Osteoblast (primary cell): ENCODE measurements at places on chromosomes 3 and 15. TPM values are rescaled to one million over a fixed set of nuclear protein-coding genes. Genes with fewer than 3 reads are reported as not detected.

DNA sequence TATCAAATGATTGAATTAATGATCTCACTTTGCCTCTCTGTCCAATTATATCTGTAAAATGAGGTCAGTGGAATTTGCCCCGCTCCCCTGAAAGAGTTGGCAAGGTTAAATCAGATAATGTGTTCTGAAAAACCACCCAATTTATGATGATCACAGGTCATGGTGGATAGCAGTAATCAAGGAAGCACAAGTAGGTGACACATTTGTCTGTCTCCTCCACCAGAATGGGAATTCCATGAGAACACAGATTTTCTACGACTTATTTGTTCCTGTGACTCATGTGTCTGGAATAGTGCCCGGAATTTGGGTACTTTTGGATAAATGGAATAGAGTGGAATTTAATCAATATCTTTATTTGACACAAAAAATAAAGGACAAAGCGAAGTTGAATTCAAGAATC is 220.9 kb upstream of the SUCLG2 start:
- no peak for DNase-seq

DNA sequence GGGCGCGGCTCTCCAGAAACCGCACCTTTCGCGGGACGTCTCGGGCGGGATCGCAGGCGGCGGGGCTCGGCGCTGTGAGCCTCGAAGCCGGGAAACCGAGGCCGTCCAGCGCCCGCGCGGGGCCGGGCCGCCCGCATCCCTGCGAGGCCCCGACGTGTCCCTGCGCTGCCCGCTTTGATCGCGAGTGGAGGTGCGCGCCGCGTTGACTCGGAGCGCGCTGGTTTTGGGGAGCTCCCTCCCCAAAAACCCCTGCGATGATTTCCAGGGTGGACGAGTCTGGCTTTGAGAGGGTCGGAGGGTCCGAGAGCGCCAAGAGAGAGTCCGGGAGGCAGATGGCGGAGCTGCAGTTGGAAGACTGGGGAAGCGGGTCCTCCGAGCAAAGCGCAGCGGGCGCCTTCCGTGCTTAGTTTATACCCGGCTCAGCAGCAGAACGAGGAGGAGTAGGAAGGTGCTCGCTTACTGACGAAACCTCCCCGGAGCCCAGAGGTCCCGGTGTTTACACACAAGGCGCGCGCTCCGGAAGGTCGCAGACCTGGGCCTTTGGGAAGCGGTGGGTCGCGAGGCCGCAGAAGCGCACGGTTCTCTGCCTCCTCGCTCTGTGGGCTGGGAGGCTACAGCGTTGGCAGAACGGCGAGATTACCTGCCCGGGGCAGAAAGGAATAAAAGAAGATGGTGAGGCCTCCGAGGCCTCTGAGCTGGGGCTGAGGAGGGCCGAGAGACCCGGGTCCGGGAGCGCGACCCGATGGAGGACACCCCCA is 687 bp downstream of the ALDH1A3 start:
- DNase-seq, result peak; percentile 79

DNA sequence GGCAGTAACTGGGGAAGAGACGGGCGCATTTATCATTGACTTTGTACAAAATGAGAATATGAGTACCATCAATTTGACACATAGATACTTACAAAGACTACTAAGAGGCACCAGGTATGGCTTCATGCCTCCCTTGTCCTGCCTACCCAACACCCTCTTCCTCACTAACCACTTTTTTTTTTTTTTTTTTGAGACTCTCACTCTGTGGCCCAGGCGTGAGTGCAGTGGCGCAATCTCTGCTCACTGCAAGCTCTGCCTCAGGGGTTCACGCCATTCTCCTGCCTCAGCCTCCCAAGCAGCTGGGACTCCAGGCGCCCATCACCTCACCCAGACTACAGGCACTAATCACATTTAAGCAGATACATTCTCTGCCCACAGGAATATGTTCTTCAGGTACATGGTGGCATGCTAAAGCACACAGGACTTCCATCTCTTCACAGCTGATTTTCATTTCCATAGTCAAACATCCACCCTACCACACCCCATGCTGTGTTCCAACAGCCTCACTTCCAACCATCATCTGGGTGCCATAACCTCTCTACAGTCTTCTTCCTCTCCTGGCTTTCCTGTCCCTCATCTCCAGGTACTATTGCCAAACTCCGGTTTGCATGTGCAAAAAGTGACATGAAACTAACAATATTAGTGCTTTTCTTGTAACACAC is 41.7 kb downstream of the RAB27A start:
- DNase-seq, result no peak

The MYL3 gene
- not detected in 2 replicates for total RNA-seq

DNA sequence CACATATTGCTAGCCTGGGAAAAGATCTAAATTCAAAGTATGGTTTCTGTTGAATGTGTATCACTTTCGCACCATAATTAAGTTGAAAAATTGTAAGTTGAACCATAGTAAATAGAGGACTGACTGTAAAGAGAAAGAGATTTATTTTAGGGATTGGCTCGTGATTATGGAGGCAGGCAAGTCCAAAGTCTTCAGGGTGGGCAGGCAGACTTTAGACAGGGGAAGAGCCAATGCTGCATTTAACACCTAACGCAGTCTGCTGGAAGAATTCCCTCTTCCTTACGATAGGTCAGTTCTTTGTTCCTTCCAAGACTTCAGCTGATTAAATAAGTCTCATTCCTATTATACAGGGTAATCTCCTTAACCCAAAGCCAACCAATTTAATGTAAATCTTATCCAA is 15.8 kb downstream of the C3orf85 start:
- no peak for DNase-seq

GRCh38 chr3:188180114-188180513 is 26.2 kb downstream of the LPP start:
- no peak for DNase-seq

The KNG1 gene
- total RNA-seq, result not detected in 2 replicates

The ATP8B4 gene
- total RNA-seq, result 0.88 and 1.1 TPM in 2 replicates

DNA sequence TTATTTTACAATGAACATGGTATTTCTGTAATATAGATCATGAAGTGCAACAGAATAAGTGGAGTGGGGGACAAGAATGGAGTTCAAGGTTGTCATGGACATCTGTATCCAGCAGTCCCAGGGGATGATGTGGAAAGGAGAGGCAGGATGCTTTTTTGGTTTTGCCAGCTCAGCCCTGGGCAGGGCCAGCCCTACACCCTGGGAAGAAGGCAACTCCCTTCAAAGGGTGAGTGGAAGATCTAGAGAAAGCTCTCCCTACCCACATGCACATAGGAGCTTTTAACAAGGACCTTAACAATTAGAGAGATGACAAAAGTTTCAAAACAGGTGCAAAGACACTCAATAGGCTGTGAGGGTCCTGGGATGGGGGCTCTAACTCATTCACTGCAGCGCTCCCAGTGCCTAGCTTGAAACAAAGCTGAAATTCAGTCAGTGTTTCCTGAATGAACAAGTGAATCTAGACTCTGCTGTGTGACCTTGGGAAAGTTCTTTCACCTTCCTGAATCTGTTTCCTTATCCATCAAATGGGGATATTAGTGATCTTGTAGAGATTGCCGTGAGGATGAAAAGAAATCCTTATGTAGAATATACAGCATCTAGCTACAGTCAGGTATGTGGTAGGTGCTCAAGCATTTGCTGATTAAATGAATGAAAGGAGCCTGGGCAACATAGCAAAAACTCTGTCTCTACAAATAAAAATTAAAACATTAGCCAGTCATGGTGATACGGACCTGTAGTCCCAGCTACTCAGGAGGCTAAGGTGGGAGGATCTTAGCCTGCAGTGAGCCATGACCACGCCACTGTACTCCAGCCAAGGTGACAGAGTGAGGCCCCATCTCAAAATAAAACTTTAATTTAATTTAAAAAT is 14.3 kb downstream of the BHLHE40 start:
- DNase-seq, result no peak

The ARHGEF26 gene
- total RNA-seq, result 2.7 and 3.6 TPM in 2 replicates

The TMEM207 gene
- total RNA-seq, result not detected in 2 replicates

GRCh38 chr3:113805249-113805648 is 33.3 kb upstream of the GRAMD1C start:
- no peak for DNase-seq

DNA sequence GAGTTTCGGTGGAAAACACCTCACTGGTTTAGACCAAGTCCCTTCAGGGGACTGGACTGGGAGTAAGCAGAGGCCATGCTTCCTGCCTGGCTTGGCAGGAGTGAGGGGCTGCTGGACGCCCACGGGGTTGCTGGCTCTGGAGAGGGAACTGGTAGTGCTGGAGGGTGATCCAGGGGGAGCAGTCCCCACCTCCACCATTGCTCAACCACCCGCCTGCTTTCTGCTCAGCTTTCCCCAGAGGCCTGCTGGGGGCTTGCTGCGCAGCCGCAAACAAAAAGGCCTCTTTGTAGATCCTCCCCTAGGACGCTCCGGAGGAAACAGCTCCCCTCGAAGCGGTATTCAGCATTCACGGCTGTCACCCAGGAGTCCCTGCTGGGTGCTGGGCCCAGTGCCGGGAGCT is 33.5 kb downstream of the EBLN2 start:
- no peak for DNase-seq

GRCh38 chr15:24054547-24055245 is 367.6 kb upstream of the NDN start:
- no peak for DNase-seq

DNA sequence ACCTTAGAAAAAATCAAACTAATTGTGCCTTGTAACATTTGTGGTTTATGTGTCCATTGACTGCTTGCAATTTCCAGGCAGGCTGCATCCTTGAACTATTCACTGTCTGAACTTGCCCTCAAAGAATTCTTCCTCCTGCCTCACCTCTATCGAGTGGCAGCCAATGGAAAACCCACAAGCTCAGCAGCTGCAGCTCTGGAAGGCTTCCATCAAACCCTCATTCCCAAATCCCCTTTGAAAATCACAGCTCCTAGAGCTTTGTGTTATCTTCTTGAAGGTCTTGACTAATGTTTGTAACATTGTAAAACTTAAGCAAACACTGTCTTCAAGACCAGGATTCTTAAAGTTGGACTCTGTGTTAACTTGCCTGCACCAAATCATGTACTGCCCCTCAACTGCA is 81.1 kb downstream of the FILIP1L start:
- no peak for DNase-seq

- DNase-seq, result no peak
Observed at GRCh38 chr3:129487183-129487867, 41.1 kb upstream of the RHO start.

The WDR93 gene
- total RNA-seq, result under 0.01 and 0.36 TPM in 2 replicates

The CADPS gene
- 3.2 TPM in 1 of 2 replicates, not detected in the other for total RNA-seq

GRCh38 chr15:100537331-100537730 is 8.6 kb upstream of the CERS3 start:
- DNase-seq, result no peak

- DNase-seq, result no peak
Observed at GRCh38 chr3:27789420-27789819, 67.3 kb upstream of the EOMES start.

The THBS1 gene
- total RNA-seq, result 6,477 and 8,941 TPM in 2 replicates

The TM4SF18 gene
- 0.29 TPM in 1 of 2 replicates, not detected in the other for total RNA-seq
